ENCODE measurements at places on chromosomes 6 and 20.

GRCh38 chr20:47863315-47863965 lies 78.2 kb upstream of the SULF2 start:
- no peak for DNase-seq

DNA sequence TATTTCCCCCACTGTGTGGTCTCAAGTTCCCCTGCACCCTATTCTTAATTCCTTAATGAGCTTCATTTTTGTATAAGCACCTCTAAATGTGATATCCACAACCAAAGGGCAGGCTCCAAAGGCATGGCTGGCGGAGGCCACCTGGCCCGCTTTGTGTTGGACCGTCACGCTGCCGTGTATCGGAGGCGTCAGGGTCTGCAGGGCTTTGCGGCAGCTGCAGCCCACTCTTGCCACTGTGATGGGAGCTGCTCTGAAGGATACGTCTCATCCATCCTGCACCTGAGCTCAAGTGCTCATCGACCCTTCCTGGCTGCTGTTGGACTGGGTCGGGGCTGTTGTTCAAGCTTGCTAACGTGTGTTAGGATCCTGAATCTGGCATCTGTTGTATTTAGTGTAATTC lies 177.6 kb downstream of the ARID1B start:
- DNase-seq, result no peak

DNA sequence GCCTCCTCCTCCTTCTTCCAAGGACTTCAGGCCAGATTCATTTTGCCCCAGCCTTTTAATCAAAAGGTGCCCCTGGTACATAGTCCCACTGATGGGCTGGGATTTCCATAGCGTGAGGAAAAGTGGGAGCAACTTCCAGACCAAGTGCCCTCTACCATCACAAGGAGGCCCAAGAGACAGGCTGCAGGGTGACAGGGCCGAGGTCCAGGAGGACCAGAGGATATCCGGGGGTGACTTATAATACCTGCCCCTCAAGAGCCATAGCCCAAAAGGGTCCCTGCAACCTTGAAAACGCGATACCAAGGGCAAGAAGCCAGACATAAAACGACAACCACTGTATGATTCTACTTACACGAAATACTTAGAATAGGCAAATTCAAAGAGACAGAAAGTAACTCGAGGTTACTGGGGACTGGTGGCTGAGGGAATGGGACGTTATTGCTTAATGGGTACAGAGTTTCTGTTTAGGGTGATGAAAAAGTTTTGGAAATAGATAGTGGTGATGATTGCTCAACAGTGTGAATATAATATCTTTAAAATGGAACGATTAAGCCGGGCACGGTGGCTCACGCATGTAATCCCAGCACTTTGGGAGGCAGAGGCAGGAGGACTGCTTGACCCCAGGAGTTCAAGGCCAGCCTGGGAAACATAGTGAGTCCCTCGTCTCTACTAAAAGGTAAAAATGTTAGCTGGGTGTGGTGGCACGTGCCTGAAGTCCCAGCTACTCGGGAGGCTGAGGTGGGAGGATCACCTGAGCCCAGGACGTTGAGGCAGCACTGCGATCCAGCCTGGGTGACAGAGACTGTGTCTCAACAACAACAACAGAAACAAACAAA lies 71.9 kb downstream of the NOL4L start:
- no peak for DNase-seq

GRCh38 chr6:37600312-37600916 lies 97.3 kb downstream of the MDGA1 start:
- DNase-seq, result no peak
